Activated CD8-positive, alpha-beta memory T cell treated with anti-CD3 and anti-CD28 coated beads for 48 hours (primary cell): ENCODE measurements at places on chromosomes 2 and 18.

GRCh38 chr2:164887434-164888144, 46.0 kb upstream of the COBLL1 start:
- DNase-seq = no peak

DNA sequence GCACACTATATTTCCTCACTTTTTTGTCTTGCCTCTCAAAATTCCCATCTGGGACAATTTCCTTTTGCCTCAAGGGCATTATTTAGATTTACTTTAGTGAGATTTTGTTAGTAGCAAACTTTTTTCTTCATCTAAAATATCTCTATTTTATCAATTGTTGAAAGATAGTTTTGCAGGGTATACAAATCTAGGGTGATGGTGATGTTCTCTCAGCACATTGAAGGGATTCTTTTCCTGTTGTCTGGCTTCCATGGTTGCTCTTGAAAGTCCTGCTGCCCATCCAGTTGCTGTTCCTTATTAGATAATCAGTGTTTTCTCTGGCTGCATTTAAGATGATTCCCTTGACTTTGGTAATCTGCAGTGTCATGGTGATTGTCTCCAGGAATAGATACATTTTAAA, 48.1 kb downstream of the NPAS2 start:
- DNase-seq = no peak

GRCh38 chr2:142716463-142717242, 160.8 kb upstream of the KYNU start:
- DNase-seq = no peak

DNA sequence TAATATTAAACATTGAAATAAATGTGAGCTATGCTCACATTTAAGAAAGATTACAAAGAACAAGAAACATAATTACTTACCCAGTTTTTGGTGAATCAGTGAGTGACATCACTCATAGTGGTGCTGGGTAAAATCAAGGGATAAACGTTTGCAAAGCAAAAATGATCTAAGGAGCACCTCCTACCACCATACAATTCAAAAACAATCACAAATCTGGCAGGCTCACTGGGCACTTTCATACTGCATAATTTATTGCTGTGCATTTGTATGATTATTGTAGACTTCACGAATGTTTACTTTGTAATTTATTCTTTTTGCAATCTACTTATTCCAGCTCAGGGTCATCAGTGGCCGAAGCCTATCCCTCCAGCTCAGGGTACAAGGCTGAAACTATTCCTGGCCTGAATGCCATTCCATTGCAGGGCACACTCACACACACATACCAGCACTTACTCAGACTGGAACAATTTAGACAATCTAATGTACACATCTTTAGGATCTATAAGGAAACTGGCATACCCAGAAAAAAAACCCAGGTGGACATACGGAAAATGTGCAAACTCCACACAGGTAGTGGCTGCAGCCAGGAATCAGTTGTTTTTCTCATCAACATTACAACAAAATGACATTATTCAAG, 34.4 kb downstream of the AFTPH start:
- no peak for DNase-seq

DNA sequence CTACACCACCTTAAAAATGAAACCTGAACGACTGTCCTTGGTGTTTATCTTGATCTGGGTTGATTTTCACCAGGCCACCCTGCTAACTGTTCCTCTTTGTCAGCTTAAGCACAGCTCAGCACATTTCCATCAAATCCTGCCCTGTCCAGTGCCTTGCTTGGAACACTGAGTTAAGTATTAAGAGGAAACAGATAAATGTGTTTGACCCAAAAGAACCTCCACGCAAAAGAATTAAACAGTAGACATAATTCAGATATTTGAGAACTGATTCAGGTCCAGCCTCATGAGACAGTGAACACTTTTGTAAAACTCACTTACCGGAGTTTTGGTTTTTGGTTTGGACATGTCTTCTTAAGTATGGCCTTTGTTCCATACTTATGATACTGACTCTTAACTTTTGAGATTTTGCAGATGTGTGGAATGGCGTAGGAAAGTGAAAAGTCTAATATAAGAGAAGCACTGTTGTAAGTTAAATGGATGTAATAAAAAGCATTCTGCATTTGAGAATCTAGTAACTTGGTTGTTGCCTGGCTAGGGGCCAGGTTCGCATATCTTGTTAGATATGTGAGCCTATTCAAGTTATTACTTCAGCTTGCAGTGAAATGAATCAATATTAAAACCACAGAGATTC, 88.9 kb upstream of the SERPINE2 start:
- DNase-seq = no peak

DNA sequence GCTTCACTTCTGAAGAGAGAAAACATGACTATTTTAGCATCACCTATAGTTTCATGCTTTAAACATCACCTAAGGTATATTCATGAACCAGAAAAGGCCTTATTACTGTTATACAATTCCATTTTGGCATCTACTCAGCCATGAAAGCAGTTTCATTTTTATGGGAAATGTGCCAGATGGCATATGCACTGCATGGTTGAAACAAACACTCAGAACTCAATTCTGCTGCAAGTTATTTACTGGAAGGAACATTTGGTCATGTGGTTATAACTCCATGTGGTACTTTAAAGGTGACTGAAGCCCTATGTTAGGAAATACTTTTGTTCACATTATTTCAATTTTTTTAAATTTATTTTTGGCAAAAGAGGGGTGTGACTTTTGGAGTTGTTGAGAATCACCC, 287.5 kb upstream of the CRIM1 start:
- no peak for DNase-seq

DNA sequence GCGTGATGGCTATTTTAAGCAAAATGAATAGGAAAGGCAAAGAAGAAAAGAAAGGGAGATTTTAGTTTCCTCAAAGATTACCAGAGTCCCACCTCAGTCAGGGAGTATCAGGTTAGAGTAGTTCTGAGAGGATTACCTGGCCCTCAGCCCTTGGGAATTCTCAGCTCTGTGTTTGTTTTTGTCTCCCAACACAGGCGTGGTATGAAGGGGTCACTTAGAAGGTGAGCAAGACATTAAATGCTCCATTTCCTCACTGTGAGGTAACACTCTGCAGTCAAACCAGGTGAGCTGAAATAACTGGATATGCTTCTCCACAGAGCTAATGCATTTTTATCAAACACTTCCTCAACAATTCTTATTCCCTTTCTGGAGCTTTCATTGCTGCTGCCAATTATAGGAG, 232.2 kb downstream of the IKZF2 start:
- no peak for DNase-seq

- no peak for DNase-seq
Observed at GRCh38 chr2:40282428-40282827, 169.5 kb downstream of the SLC8A1 start.

DNA sequence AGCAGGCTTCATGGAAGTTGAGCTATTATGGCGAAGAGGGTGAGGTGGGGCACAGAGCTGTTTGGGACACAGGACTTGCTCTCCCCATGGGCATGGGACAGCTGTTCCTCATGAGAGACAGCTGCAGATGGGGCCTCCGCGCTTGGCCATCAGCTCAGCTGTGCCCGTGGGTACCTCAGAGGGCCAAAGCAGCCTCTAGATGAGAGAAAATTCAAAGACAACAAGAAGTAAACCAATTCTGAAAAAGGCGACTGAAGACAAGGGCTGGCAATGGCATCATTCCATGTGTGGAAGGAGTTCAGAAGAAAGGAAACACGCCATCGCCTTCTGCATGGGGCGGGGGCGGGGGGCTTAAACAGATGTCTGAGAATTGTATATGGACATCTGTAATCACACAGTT, 136.2 kb downstream of the BCL2 start:
- DNase-seq = no peak

DNA sequence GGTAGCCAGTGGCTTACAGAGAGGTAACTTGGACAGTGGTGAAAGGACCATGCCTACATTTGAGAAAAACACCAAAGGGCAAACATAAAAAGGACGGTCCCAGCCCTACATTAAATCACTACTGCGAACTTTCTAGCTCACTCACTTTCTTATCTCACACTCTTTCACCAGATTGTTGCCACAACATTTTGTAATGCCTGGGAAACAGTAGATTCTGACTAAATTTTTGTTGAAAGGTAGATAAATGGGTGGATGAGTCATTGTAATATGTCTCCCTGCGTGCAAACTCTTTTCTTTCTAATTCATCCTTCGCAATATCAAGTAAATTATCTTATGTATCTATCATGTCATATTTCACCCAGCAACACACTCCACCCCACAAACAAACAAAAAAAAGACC, 192.2 kb downstream of the IRS1 start:
- no peak for DNase-seq

DNA sequence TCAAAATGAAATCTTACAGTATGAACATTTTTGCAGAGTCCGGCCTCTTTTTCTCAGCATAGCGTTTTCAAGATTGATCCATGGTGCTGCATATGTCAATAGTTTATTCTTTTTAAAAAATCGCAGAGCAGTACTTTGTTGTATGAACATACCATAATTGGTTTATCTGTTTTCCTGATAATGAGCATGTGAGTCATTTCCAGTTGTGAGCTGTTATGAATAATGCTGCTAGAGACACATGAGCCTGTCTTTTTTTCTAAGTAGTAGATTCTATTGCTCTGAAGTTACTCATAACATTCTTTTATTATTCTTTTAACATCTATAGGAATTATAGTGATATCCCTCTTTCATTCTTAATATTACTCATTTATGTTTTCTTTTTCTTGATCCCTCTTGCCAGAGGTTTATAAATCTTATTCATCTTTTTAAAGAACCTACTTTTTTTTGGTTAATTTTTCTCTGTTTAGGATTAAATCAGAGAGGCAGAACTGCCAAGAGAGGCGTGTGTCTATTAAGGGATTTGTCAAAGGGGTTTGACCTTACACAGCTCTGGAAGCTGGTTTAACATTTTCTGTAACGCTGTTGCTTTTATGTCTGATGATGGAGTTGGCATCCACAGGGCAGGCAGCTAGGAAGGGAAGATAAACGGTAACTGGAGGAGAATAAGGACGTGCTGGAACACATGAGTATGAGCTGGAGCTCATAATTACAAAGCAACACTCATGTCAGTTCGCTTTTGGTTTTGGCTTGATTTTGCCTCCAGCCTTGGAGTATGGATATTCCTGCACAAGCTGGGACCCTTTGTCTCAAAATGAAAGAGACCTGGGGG, 47.4 kb downstream of the MGAT5 start:
- no peak for DNase-seq

DNA sequence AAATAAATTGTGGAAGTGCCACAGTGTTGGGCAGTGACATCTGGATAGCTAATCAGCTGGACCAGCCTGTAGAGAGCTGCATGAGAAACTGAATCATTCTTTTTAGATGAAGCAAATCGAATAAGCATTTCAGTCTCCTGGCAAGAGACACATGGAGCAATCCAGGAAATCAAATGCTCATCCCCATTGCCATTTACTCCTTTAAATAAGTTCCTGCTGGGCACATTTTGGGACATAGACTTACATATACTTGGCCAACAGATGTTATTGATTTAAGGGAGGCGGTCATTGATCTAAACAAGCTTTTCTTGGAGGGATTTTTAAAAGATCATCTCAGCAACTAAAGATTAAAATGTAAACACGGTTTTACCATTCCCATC, 307.1 kb downstream of the STK39 start:
- DNase-seq = no peak

DNA sequence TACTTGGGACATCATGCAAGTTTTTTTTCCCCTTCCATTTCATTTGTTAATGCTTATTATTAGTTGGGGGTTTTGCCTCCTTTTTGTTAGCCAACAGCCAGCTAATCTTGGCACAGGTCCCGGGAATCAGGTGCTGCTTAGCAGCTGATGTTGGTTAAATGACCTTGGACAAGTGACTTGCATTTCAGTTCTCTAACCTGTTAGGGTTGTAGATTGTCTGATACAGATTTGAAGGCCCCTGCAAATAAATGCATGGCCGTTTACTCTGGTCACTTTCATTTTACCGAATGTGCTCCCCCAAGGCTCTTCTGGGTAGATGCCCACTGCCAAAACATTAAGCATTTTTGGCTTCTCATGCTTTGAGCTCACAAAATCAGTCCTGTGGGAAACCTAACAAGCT, 120.9 kb downstream of the SPTBN1 start:
- no peak for DNase-seq

DNA sequence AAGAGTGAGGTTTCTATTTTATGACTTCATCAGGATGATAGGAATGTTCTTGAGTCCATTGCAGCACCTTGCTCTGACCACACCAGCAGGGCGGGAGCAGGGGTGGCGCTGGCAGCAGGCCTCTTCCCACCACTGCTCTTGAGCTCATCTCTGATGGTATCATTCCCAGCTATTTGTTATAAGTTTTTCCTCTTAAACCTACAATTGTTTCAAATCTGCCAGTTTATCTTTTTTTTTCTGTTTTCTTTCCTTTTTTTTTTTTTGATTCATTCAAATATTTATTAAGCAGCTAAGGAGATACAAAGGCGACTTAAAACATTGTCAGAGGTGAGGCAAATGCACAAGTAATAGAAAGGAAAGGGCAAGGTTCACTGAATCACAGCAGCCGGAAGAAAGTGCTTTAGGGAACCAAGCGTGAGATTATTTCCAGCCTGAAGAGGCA, 28.7 kb downstream of the NIFK start:
- DNase-seq = no peak
